ENCODE measurements at places on chromosomes 5 and 9. TPM values are rescaled to one million over a fixed set of nuclear protein-coding genes. Genes with fewer than 3 reads are reported as not detected.

NIM1K gene
- 0.30 TPM for total RNA-seq

QRFP gene
- not detected for total RNA-seq

ZNF366 gene
- not detected for total RNA-seq

POLK gene
- total RNA-seq: 10.4 TPM

PTGS1 gene
- total RNA-seq: 1.5 TPM

PDLIM4 gene
- total RNA-seq: 0.45 TPM

SPINK13 gene
- total RNA-seq: not detected

GDNF gene
- 0.03 TPM for total RNA-seq

CDKN2B-AS1 gene
- total RNA-seq: not detected

GADD45G gene
- total RNA-seq: 0.21 TPM
